Aortic smooth muscle cell (primary cell): ENCODE measurements at places on chromosomes 11 and 22. TPM values are rescaled to one million over a fixed set of nuclear protein-coding genes. Genes with fewer than 3 reads are reported as not detected.

IGLL1 gene
- not detected in 2 replicates for total RNA-seq

BDNF gene
- total RNA-seq, result 16.7 and 42.3 TPM in 2 replicates

KCTD14 gene
- total RNA-seq, result 0.13 and 0.25 TPM in 2 replicates

SLC22A12 gene
- total RNA-seq, result not detected in 2 replicates

PRSS23 gene
- total RNA-seq, result 574 and 779 TPM in 2 replicates

LRRC10B gene
- under 0.01 TPM in 1 of 2 replicates, not detected in the other for total RNA-seq

B4GAT1 gene
- 38.4 and 46.9 TPM in 2 replicates for total RNA-seq

ZC3H12C gene
- 12.4 and 14.1 TPM in 2 replicates for total RNA-seq

MPZL3 gene
- 0.19 and 0.66 TPM in 2 replicates for total RNA-seq

KRTAP5-9 gene
- total RNA-seq, result not detected in 2 replicates

TRIM51 gene
- total RNA-seq, result not detected in 2 replicates

CDCA5 gene
- 4.2 and 7.8 TPM in 2 replicates for total RNA-seq

MYO7A gene
- total RNA-seq, result 0.26 and 0.44 TPM in 2 replicates

XKR3 gene
- total RNA-seq, result 0.06 TPM in 1 of 2 replicates, not detected in the other

OR4A5 gene
- total RNA-seq, result not detected in 2 replicates

KRTAP5-7 gene
- 0.13 TPM in 1 of 2 replicates, not detected in the other for total RNA-seq

LRRC74B gene
- total RNA-seq, result not detected in 2 replicates

TTC36 gene
- total RNA-seq, result 0.26 and 0.37 TPM in 2 replicates

CXCR5 gene
- total RNA-seq, result not detected in 2 replicates

TRPM5 gene
- not detected in 2 replicates for total RNA-seq

MS4A4A gene
- not detected in 2 replicates for total RNA-seq

TSSK2 gene
- total RNA-seq, result not detected in 2 replicates

FAM180B gene
- not detected in 2 replicates for total RNA-seq

PHETA2 gene
- total RNA-seq, result 11.4 and 16.2 TPM in 2 replicates

SIK2 gene
- total RNA-seq, result 6.6 and 8.3 TPM in 2 replicates

FJX1 gene
- 27.0 and 71.6 TPM in 2 replicates for total RNA-seq

ANKRD13D gene
- total RNA-seq, result 46.2 and 58.3 TPM in 2 replicates

POTEH gene
- total RNA-seq, result not detected in 2 replicates

HOATZ gene
- total RNA-seq, result not detected in 2 replicates

MUC2 gene
- not detected in 2 replicates for total RNA-seq

MTNR1B gene
- not detected in 2 replicates for total RNA-seq

MCM5 gene
- 27.5 and 49.9 TPM in 2 replicates for total RNA-seq

RFPL2 gene
- total RNA-seq, result not detected in 2 replicates

GTSE1 gene
- 3.3 and 5.4 TPM in 2 replicates for total RNA-seq

EWSR1 gene
- total RNA-seq, result 136 and 166 TPM in 2 replicates

ADORA2A gene
- total RNA-seq, result 2.2 and 2.4 TPM in 2 replicates

WEE1 gene
- total RNA-seq, result 24.4 and 28.8 TPM in 2 replicates

SLC22A8 gene
- total RNA-seq, result not detected in 2 replicates

MMP27 gene
- not detected in 2 replicates for total RNA-seq

ALX4 gene
- total RNA-seq, result under 0.01 TPM in 1 of 2 replicates, not detected in the other
